Left lobe of liver (tissue), 2 donors: ENCODE measurements at places on chromosomes 12 and 14. TPM values are rescaled to one million over a fixed set of nuclear protein-coding genes. Genes with fewer than 3 reads are reported as not detected.
A peak's percentile ranks its signal among the peaks of the same experiment; 100 is the strongest.

- DNase-seq, result no peak
These were observed 245.7 kb downstream of the FUT8 start for GRCh38 chr14:65658202-65658601.

GRCh38 chr12:124914392-124915238 lies at the start of gene UBC:
TSS of gene UBC (minus strand) at chr12:124914650. CDS start at chr12:124913771, 879 bp downstream.
- peak; percentile 94 for DNase-seq

DNA sequence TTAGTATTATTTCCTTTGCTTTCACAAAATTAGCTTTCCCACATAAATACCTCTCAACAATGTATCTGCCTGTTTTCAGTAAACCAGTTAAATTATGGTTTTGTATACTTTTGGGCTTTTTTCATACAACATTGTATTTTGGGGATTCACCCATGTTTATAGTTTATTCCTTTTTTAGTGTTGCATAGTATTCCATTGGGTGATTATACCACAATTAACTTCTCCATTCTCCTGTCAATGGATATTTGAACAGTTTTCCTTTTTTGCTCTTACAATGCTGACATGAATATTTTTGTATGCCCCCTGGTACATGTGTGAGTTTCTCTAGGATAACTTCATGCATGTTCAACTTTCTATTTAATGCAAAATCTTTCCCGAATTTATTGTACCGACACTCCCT lies 12.6 kb upstream of the NDUFA12 start:
- DNase-seq, result no peak

DNA sequence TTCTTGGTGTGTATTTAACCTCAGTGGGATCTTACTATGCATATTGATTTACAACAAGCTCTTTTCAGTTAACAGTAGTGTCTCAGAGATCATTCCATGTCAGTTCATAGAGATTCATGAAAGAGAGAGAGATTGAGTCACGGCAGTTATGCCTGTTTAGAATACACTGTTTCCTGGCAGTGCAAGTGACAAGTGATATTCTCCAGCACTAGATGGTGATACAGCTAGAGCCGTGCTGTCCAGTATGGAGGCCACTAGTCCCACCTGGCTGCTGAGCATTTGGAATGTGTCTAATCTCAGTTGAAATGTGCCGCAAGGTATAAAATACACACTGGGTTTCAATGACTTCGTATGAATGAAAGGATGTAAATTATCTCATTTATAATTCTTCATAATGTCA lies 184.4 kb downstream of the SUDS3 start:
- DNase-seq, result no peak

- no peak for DNase-seq
These were observed 118.3 kb downstream of the VRK1 start for GRCh38 chr14:96915478-96915877.

GRCh38 chr14:39050389-39050788 lies 52.6 kb downstream of the SEC23A start:
- no peak for DNase-seq

- no peak for DNase-seq
These were observed 46.3 kb upstream of the TMPO start for GRCh38 chr12:98469109-98469508.

DNA sequence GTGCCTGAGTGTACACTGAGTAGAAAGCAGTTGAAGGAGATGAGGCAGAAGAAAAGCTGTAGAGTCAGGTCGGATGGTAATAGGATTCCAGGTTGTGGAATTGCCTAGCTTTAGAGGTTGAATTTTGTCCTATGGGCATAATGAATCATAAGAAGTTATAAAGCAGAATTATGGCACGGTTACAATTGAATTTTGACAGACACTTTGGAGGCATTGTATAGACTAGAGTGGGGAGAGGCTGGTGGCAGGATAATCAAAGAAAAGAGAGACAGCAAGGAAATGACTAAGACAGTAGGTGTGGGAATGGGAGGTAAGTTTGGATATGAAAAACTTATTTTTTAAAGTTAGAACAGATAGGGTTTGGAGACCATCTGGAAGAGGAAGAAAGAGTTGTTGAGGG lies 102.6 kb downstream of the NTN4 start:
- no peak for DNase-seq

DNA sequence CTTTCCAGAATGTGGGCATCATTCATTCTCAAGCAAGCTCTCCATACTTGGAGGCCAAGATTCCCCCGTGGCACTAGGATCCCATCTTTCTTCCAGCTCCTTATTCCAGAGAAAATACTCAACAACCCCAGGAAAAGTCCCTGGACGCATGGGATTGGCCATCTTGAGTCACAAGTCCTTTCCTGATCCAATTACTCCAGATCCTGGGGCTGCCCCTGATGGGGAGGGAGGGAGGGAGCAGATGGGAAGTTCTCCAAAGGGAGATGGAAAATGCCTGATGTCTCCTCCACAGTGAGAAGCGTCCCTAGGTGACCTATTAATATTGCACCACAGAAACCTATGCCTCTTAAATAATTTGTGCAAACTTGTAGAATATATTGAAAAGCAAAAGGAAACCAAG lies 12.4 kb upstream of the KCNK13 start:
- DNase-seq, result no peak

DNA sequence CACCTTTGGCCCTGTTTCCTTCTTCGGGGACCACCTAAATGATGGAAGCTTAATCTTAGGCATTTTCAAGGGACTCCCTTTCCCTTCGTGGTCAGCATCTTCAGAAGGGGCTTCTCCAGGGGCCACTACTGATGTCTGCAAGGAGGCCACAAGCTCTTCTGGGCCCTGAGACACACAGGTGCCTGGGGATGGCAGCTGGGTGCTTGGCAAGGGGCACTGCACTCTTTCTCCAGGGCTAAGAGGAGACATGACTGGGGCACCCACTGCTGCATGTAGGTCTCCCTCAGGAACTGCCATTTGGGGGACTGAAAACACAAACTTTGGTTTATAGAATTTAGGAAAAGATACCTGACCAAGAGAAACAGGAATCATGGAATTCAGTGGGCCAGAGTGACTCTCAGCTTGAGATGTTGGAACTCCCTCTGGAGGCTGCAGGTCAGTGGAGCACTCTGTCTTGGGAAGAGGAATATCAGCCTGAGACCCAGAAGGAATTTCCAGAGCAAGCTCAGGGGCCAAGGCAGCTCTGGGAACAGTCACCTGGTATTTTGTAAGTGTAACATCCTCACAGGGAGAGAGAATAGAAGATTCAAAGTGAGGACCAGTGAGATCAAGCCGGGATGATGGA lies 16.0 kb downstream of the PLD4 start:
- DNase-seq, result no peak

- no peak for DNase-seq
These were observed 42.0 kb upstream of the NT5DC3 start for GRCh38 chr12:103882861-103883596.

DNA sequence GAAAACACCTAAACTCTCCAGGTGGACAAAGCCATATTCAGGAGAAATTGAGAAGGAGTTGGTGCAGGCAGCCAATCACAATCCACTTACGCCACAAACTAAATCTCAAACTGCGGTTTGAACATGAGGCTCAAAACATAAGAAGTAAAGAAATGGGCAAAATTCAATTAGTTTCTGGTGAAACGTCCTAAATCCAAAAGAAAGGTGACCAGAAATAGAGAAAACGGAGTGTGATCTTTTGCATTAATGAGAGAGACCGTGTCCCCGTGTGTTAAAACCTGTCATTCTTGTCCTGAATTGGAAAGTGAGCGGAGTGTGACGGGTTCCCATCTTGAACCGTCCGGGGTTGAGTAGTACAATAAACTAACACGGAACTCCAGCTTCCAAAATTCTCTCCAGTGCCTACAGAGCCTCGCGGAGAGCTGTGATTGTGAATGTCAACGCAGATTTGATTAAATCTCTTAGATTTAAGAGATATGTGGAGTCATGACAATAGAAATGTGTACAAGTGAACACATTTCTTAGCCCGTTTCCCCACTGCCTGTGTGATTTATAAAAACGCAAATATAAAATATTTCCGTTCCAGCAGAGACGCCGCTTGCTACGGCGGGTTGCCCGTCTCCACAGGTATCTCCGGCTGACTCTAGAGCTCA lies 595 bp upstream of the METAP2 start:
- DNase-seq, result peak; percentile 60

DNA sequence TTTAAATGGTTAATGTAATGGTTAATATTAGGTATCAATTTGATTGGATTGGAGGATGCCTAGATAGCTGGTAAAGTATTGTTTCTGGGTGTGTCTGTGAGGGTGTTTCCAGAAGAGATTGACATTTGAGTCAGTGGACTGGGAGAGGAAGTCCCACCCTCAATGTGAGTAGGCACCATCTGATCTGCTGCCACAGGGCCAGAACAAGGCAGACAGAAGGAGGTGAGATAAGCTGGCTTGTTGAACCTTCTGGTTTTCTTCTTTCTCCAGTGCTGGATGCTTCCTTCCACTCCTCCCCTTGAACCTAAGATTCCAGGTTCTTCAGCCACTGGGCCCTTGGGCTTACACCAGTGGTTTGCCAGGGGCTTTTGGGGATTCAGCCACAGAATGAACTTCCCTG lies 756.5 kb upstream of the LRFN5 start:
- DNase-seq, result no peak

- DNase-seq, result peak; percentile 82
These were observed 181.8 kb upstream of the MYL2 start for GRCh38 chr12:111102102-111102739.

- DNase-seq, result no peak
These were observed 8.0 kb downstream of the CACNB3 start for GRCh38 chr12:48826209-48826855.

DNA sequence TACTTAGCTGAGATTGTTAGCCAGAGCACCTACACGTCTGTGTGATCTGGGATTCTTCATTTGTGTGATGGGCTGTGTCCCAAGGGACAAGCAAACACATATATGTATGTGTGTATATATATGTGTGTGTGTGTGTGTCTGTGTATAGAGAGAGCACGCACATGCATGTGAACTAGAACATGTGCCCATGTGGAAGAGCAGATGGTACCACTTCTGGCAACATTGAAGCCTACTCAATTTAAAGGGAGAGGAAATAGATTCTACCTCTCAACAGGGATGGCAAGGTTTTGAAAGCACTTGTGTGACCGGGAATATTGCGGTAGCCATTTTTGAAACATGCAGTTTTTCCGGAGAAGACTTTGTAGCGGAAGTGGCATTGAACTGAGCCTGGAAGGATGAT lies 1.4 kb downstream of the TOMM20L start:
- DNase-seq, result no peak

DNA sequence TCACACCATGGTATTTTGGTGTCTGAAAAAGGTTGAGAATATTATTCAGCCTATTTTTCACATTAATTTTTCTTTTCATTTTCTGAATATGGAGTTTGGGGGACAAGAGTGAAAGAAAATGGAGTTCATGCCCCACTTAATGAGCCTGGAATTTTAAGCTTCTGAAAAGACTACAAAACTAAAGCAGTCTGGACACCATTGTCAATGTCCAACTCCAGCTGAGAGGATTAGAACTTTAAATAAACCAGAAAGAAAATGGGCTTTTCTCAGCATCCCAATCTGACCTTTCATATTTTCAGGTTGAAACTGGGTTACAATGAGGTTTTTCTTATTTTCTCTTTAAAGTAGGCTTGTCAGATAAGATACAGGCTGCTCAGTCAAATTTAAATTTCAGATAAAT lies 207.7 kb downstream of the SLC6A15 start:
- DNase-seq, result no peak

GRCh38 chr14:99323603-99324185 lies 51.7 kb upstream of the BCL11B start:
- no peak for DNase-seq

DNA sequence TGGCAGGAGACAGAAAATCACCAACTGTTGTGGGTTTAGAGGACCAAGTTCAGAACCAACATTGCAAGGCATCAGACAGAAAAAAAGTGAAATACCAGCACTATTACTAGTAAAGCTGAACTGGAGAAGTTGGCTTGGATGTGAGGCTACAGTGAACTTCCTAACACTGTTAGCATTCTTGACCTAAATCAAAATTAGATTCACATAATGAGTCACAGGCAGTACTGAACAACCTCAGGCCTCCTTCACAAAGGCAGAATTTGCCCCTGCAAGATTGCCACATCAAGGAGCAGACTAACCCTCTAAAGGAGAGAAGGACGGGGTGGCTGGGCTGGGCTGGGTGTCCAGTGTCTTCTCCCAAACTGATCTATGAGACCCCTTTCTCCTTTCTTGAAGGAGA lies 539.7 kb downstream of the SNAPC1 start:
- DNase-seq, result no peak

- DNase-seq, result no peak
These were observed 64.2 kb downstream of the ERGIC2 start for GRCh38 chr12:29316752-29317151.

DNA sequence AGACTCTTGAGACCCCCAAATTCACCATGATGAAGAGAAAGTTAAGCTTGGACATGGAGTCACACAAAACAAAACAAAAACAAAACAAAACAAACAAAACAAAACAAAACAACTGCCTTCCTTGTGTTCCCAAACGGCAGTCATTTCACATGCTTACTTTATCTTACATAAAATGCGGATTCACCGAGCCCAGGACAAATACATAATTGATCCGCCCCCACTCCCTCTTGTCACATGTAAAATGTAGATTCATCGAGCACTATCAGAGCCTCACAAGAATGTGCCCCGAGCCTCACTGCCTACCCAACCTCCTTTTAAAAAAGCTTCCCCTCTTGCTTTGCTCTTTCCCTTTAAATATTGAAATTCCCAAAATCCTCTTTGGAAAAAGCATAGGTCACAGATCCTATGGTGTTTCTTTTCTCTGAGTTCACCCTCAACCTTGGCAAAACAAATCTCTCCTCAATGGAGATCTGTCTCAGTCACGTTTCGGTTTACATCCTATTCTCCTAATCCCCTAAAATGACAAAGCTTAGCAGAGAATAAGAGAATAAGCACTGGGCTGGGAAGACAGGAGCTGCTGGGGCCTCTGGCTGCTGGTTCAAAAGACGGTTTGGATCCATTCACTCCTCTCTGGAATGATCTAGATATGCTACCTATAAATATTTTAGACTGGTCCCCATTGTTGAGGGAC lies 83.7 kb downstream of the NINJ2 start:
- peak; percentile 14 for DNase-seq

- DNase-seq, result peak; percentile 50
These were observed 47.7 kb downstream of the CYP46A1 start for GRCh38 chr14:99731547-99732435.

GRCh38 chr14:48723841-48724495 lies 862.2 kb downstream of the RPS29 start:
- DNase-seq, result no peak

Gene STAT2
- 95.5 TPM for total RNA-seq

Gene RASSF8
- total RNA-seq, result 9.0 TPM

Gene GLS2
- total RNA-seq, result 251 TPM

Gene GPR137C
- total RNA-seq, result 0.23 TPM

Gene MAP1LC3B2
- not detected for total RNA-seq

Gene KLHDC1
- 3.0 TPM for total RNA-seq

Gene ST8SIA1
- total RNA-seq, result not detected

Gene KRT74
- total RNA-seq, result not detected

Gene C14orf132
- 4.7 TPM for total RNA-seq

Gene LTBR
- total RNA-seq, result 106 TPM

Gene PTPRO
- total RNA-seq, result 0.58 TPM

Gene P2RX2
- not detected for total RNA-seq

Gene OR4Q2
- not detected for total RNA-seq
